ENCODE measurements at places on chromosomes 5 and 9.

DNA sequence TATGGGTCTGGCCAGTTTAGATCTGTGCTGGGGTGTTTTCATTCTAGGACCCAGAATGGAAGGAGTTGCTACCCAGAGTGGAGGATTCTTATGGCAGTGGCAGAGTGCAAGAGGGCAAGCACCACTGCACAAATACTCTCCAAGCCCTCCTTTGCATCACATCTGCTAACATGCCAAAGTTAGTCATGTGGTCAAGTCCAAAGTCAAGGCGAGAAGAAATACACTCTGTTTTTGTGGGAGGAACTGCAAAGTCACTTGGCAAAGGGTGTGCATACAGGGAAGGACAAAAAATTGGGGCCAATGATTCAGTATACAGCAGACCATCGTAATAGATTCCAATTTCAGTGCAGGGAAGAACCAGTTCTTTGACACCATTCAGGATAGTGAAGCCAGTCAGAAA, 43.9 kb upstream of the HMGCS1 start:
- no peak for DNase-seq

GRCh38 chr9:77533671-77534070, 114.5 kb downstream of the GNA14 start:
- DNase-seq, result no peak

DNA sequence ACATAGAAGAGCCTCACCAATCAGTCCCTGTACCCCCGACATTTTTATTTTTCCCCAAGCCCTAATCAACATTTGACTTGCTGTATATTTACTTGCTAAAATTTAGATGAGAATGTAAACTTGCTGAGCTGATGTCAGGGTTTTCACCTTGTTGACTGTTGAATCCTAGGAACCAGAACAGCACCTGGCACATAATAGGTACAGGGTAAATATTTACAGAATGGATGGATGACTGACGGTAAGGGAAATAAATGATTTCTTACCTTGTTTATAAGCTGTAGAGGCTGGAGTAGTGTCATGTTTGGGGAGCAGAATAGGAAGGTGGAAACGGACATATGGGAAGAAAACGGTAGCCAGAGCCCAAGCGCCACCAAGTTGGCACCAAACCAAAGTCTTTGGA, 107.0 kb upstream of the NUDT12 start:
- no peak for DNase-seq

DNA sequence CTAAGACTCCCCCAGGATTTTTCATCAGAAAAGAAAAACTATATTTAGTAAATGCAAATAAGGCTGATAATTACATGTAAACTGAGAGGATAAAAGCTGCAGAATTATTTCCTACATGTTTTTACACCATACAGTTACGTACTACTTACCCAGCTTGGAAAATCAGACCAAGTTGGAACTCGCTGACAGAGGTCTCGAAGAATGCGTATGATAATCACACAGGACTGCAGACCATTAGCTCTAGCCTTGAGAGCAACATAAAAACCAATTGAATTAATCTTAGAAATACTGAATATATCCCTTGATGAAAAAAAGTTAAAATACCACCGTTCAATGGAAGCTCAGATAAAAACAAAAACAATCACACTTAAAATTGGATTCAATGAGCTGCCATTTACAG, 65.6 kb downstream of the ZFR start:
- no peak for DNase-seq

DNA sequence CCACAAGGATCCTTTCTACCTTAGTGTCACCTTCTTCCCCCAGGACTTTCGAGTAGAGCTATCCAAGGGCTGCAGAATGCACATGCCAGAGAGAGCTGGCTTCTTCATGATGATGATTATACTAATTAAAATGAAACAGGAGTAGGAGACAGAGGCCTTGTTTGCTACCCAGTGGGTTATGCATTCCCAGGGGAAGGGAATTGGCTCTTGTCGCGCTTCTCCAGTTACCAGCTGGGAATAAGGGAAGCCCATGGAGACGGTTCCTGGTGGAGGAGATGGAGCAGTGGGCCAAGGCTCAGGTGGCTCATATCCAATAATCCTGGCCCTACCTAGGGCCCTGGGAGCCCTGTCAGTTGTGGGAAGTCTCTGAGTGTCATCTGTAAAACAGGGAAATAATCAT, 65.1 kb downstream of the WWC1 start:
- no peak for DNase-seq

GRCh38 chr5:58795327-58795726, 212.5 kb downstream of the RAB3C start:
- no peak for DNase-seq

GRCh38 chr5:1744393-1745122, 55.1 kb downstream of the MRPL36 start:
- peak; percentile 38 for DNase-seq

DNA sequence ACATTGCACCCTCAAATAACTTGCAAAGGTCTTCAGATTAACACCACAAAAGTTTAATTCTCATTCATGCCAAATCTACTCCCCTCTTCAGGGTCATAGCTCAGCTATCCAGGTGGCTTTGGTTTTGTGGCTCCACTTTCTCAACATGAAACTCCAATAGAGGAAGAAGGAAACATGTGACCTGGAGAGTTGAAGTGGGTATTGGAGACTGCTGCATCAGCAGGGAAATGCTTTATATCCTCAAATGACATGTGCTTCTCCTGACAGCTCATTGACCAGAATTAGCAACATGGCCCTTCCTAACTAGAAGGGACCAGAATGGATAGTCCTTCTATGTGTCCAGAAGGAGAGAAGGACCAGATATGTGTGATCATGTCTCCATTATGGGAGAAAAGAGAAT, 73.6 kb downstream of the TLR4 start:
- DNase-seq, result no peak

DNA sequence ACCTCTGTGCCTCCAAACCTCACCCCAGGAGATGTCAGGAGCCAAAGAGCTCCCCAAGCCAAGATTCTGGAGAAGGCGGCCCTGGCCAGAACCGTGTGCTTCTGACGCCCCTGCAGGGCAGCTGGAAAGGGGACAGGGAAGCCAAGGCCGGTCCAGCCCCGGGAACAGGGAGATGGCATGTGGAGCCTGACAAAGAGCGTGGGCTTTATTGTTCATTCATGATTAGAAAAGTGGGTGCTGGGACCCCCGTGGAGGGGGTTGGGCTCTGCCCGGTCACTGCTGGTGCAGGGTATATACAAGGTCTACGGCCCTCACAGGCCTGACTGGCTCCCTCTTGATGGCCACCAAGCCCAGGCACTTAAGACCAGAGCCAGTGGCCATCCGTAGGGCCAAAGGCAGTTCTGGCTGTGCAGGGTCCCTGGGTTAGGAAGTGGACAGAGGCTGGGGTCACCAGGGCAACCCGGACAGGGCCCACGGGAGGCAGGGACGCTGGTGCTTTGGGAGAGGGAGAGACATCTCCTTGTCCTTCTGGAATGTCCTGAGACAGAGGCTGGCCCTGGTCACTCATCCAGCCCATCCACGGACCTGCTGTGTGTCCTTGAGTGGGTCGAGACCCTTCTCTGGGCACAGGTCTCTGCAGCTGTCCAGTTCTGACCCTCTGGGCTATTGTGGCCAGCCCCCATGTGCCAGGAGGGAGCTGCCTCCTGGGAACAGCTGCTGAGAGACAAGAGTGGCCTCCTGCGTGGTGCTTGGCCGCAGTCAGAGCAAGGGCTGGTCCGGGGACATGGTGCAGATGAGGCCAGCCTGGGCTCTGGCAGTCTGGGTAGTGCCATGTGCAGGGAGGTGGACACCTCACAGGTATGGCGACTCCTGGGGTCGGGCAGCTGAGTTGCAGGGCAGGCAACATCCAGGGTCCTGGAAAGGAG, 12.5 kb downstream of the NINJ1 start:
- peak; percentile 63 for DNase-seq

DNA sequence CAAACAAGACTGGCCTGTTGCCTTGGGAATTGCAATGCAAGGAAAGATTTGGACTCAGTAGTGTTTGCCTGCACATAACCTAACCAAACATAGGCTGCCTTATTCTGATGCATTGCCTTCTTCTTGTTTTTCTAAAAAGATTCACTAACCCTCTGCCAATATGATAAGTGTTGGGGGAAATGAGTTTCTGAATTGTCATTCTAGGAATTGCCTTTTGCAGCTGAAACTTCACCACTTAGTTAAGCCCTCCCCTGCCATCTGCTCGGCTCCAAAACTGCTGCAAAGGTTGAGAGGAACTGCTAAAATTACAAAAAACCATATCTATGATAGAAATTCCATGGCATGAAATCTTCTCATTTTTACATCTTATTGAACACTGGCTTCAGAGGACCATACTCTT, 41.6 kb upstream of the SPATA31D4 start:
- DNase-seq, result no peak

GRCh38 chr5:38193015-38193581, 65.3 kb upstream of the EGFLAM start:
- DNase-seq, result peak; percentile 75

- DNase-seq, result no peak
Measured at GRCh38 chr9:752681-753200, 88.8 kb upstream of the DMRT1 start.

- DNase-seq, result no peak
Measured at GRCh38 chr9:134400283-134400682, 74.0 kb downstream of the RXRA start.

DNA sequence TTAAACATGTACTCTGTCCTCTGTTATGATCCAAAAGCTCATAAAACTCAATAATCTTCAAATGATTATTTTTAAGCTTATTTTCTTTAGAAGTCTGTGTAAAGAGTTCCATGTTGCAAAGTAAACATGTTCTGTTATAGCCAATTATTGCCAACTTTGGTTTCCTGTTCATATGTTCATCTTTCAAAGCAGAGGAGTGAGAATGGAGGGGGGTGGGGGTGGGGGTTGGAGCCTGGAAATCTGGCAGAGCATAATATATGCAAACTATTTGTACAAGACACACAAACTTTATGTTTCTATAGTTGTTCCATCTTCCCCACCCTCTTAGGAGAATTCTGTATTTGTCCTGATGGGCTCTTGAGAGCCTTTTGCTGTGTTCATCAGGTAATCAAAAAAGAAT, 135.0 kb downstream of the STARD4 start:
- no peak for DNase-seq

- no peak for DNase-seq
Measured at GRCh38 chr5:24381861-24382489, 262.8 kb downstream of the CDH10 start.

DNA sequence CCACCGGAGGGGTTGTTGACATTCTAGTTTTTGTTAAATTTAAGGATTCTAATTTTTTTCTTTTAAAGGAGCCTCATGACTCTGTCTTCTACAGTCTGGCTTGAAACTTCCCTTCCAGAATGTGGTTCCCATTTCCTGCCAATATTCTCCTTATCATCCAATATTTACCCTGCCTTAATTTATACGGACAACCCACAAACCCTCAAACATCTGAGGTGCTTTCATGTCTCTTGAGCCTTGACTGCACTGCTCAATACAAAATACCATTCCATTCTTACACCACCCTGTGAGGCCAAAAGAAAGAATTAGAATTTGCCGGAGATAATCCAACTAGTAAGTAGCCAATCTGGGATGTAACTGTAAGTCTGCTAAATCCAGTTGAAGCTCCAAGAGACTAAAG, 346.5 kb downstream of the SPOCK1 start:
- no peak for DNase-seq

DNA sequence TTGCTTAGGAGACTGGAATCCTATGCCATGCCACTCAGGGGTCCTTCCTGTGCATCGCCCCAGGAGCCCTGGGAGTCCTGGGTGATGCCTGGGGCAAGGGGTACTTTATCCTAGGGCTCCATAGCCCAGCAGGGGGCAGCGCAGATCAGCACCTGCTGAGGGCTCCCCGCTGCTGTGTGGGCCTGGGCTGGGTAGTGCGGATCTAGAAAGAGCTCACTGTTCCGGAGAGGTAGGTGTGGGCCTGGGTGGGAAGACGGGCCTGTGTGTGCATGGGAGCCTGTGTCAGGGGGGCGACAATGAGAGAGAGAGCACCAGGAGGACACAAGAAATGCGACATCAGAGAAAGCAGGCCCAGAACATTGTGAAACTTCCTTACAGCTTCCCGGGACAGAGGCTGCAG, 11.4 kb upstream of the DAB2IP start:
- no peak for DNase-seq

DNA sequence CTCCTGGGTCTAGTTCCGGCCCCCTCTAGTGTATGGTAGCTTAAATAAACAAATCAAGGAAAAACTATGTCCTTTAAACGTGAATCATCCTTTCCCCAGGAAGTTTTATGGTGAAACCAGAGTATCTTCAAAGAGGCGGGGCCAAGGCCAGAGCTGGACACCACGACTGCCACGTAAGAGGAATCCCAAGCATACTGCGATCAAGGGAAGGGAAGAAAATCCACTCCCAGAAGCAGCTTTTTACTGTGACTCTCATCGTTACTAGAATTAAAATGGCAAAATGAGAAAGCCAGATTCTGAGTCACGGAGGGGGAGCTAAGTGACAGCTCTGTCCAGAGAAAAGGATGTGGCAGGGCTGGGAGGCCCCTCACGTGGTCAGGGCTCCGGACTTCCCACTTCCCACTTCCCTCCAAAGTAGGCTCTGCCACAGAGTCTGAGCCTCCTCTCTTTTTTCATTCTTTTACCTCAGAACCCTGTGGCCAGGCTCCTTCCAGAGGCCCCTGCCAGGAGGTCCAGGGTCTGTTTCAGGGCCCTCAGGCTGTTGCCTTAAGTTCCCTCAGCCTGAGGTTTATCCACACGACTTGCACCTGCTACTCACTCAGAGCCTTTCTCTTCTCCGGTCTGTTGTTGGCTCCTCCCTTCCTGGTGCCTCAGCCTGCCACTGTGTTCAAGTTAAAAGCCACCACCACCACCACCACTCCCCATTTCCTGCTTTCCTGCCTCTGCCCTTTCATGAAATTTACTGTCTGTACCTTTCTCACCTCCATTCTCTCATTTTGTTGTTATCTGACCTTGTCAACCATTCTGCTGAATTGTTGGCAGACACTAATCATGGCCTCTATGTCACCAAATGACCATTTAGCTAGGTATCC, 1.4 kb upstream of the GLRX start:
- peak; percentile 84 for DNase-seq

DNA sequence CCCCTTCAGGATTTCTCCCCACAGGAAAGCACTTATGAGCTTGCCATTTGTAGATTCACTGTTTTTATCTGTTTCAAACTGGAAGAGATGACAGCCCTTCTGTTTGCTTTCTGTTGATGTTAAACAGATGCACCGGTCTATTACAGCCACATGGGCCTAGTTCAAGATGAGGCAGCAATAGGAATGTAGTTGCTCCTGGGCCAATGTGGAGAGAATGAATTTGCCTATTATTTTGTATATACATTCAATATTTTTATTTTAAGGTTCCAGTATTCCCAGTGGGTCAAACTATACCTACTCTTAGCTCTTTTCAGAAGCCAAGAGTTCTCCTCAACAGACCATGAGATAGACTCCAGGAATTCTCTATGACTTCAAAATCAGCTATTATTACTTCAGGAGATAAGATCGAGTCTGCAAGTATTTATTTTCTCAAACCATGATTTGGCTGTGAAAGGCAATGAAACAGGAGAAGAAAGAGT, 461.6 kb downstream of the RASEF start:
- DNase-seq, result no peak

DNA sequence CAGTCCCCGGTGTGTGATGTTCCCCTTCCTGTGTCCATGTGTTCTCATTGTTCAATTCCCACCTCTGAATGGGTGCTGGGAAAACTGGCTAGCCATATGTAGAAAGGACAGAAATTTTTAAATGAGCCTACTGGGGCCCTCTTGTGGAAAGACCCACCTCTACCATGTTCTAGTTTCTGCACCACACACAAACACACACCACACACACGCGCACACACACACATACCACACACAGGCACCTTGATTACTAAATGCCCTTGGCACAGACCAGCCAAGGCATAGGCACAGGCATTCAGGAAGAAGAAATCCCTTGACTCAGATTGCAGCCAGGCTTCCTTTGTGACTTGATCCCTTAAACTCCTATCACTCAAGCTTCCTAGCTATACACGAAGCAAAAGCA, 60.5 kb downstream of the SIL1 start:
- no peak for DNase-seq

Measured in tibial artery (tissue), 4 donors.